ENCODE measurements at places on chromosomes 16 and 17.
A peak's percentile ranks its signal among the peaks of the same experiment; 100 is the strongest.

GRCh38 chr17:69093279-69093789, 32.6 kb upstream of the ABCA9 start:
- DNase-seq, result no peak

DNA sequence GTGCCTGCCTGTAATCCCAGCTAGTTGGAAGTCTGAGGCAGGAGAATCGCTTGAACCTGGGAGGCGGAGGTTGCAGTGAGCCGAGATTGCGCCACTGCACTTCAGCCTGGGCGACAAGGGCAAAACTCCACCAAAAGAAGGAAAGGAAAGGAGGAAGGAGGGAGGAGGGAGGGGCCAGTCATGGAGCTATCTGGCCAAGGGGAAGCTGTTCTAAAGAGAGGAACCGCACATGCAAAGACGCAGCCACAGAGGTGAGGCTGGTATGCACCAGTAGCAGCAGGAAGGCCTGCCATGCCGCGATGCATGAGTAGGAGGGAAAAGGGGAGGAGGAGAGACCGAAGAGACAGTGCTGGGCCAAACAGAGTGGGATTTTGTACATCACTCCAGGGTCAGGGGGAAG, 35.9 kb downstream of the HSBP1 start:
- DNase-seq, result no peak

DNA sequence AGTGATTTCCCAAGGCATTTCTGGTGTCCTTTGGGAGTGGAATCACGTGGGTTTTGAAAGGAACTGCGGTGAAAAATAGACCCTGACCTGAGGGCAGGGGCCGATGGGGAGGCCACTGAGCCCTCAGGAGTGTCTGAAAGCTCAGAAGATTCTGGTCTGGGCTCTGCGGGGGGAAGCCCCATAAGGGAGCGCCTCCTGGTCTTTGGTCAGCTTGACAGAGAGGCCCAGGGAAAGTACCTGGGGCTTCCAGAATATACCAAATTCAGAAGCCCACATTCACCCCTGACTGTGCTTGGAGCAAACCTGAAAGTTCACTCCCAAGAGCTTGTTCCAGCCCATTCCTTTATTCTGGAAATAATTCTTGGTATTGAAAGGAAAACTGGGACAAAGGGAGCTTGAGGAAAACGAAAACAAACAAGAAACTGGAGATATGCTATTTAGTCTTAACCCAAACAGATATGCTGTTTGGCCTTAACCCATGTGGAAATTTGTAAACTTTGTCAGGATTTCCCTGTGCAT, 23.2 kb upstream of the NAGLU start:
- no peak for DNase-seq

DNA sequence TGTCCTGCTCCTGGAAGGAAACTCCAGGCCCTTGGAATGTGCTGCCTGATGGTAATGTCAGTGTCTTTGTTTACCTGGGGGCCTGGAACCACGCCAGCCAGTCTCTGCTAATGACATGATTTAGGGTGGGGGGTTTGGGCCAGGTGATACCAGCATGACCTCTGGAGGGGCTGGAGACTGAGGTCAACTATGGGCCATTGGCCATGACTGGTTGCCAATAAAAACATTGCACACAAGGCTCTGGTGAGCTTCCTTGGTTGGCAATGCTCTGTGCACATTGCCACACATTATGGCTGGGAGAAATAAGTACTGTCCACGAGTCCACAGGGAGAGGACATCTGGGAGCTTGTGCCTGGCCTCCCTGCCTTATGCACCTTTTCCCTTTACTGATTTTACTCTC, 52.5 kb downstream of the LITAF start:
- DNase-seq, result no peak

- no peak for DNase-seq
Observed at GRCh38 chr16:726438-727290, at the start of the genes CCDC78 and HAGHL. Gene CCDC78 (minus strand): TSS chr16:726443. CDS start chr16:726367, 76 bp downstream. Gene HAGHL (plus strand): TSS chr16:727106. CDS start chr16:727510, 404 bp downstream.

- no peak for DNase-seq
Observed at GRCh38 chr16:23629516-23629915, 11.6 kb downstream of the PALB2 start.

DNA sequence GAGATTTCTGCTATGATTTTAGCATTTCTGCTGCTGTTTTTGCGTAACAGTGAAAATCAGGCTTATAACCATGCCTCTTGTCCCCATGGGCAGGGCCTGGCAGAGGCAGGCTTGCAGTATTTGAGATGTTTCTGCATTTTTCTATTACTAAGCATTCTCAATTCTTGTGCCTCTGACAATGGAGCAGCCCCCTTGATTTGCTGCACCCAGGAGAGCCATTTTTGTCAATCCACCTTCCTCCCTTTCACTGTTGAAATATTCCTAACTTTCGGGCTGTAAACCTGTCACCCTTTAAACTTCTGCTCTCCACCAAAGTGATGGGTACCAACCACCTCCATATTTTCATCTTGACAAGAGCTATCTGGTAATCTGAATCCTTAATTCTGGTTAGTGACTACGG, 178.1 kb downstream of the CNTNAP4 start:
- no peak for DNase-seq

- DNase-seq, result no peak
Observed at GRCh38 chr17:34369571-34369970, 6.5 kb upstream of the CCL1 start.

GRCh38 chr16:21260870-21261791, 17.0 kb downstream of the CRYM start:
- no peak for DNase-seq

DNA sequence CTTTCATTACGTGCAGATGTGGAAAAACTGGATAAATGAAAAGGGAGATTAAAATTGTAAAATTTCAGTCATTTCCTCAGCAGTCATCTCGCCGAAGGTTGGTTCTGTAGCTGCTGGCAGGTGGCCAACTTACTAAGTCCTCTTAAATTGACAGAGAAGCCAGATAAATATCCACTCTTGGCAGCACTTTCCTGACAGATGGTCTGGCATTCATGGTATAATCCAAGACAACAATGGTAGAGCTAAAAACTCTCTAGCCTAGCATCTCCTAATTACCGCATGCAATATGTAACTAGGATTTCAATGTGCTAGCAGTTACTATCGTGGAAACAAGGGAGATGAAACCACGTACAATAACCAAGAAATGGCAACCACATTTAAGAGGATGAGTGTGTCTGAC, 306.3 kb downstream of the CNTNAP4 start:
- DNase-seq, result peak; percentile 49

DNA sequence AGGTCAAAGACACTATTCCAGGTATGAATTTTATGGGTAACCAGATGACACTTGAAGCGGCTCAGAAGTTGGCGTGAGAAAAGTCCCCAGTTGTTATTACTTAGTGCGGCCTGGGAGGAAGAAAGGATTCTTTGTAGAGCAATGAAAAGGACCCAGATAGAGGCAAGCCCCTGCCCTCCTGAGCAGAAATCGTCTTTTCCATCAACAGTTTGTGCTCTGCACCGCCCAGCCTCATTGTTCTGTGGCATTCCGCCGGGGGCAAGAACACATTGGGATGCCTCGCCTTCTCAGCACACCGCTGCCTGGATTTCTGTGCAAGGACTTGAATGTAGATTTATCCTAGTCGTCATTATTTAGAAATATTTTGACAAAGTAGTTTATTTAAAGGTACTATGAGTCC, 32.7 kb upstream of the CRHR1 start:
- no peak for DNase-seq

Data from NCI-H187 treated with DMSO at 0.1 percent for 48 hours (cell line).